ENCODE measurements at places on chromosomes 5 and 9. TPM values are rescaled to one million over a fixed set of nuclear protein-coding genes. Genes with fewer than 3 reads are reported as not detected.
A peak's percentile ranks its signal among the peaks of the same experiment; 100 is the strongest.

Gene MOB3B
- total RNA-seq = 22.7 TPM

- DNase-seq = no peak
- H3K36me3 ChIP-seq = no peaks in the 10 kb centered on the region
- no peak overlapping the region for H3K4me3 ChIP-seq
- H3K27ac ChIP-seq = no peak overlapping the region
- H3K27me3 ChIP-seq = no peaks in the 10 kb centered on the region
Observed at GRCh38 chr5:71969460-71969859, 137.8 kb upstream of the MAP1B start.

DNA sequence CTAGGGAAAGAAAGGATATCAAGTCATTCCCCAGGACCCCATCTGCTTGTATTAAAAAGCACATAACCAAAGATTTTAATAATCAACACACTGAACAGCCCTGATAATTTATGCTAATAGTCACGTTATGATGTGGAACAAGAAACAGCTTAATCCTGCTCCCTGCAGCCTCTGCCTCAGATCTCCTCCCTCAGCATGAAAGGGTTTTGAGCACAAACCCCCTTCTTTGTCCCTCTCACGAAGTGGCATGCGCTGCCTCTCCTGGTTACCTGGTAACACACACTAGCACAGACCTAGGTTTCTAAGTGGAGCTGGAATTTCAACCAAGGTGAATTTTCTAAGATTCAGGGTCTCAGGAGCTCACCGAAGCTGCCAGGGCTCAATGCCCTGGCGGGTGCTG lies 5.1 kb downstream of the IGFBPL1 start:
- H3K36me3 ChIP-seq = no peaks in the 10 kb centered on the region
- no peak overlapping the region for H3K4me3 ChIP-seq
- no peak overlapping the region for H3K27ac ChIP-seq
- DNase-seq = no peak
- peaks cover 23% of the 10 kb centered on the region for H3K27me3 ChIP-seq

Gene IER5L
- 8.7 TPM for total RNA-seq

DNA sequence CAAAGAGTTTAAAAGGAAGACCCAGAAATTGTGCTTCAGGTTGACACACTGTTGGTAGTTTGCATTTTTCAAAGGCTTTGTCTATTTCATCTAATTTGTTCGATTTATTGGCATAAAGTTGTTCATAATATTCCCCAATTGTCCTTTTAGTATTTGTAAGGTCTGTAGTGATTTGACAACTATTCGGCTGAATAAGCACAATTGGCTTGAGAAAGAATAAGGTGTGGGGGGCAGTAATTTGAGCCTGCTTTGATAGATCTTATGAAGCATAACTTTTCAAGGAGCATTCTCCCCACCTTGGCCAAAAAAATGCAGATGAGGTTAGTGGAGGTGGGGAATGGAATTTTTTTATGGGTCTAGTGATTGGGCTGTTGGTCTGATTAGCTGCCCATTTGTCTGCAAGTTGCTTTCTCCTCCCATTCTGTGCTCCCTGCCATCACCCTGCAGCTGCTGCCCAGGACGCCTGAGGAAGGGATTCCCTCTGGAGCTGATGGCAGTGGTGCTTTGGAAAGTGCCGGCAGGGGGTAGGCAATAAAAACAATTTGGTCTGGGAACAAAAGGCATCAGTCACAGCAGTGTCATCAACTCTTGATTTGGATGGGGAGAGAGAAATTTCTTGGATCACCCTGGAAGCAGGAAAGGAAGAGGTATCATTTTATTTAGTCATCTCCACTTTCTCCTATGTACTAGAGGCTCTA lies 26.6 kb downstream of the WNT8A start:
- no peak overlapping the region for H3K27ac ChIP-seq
- H3K36me3 ChIP-seq = no peaks in the 10 kb centered on the region
- H3K4me1 ChIP-seq = no peaks in the 10 kb centered on the region
- no peak for DNase-seq

Gene OTULINL
- total RNA-seq = 79.3 TPM

GRCh38 chr9:136089697-136090045 lies 5.4 kb downstream of the NACC2 start:
- H3K27me3 ChIP-seq = no peaks in the 10 kb centered on the region
- H3K4me1 ChIP-seq = peaks cover 92% of the 10 kb centered on the region
- H3K36me3 ChIP-seq = peaks cover 3% of the 10 kb centered on the region
- H3K27ac ChIP-seq = peak overlapping the region; percentile 1
- DNase-seq = no peak

Gene ARID3C
- not detected for total RNA-seq

Gene TMC1
- total RNA-seq = not detected

Gene C5orf63
- 7.5 TPM for total RNA-seq

Gene PCDHGA4
- 3.1 TPM for total RNA-seq

- DNase-seq = no peak
- no peaks in the 10 kb centered on the region for H3K4me1 ChIP-seq
- H3K36me3 ChIP-seq = no peaks in the 10 kb centered on the region
- H3K4me3 ChIP-seq = no peak overlapping the region
Observed at GRCh38 chr5:137282216-137282615, 216.9 kb downstream of the SPOCK1 start.

Gene STPG3
- 0.38 TPM for total RNA-seq

Gene FGD3
- 23.9 TPM for total RNA-seq

DNA sequence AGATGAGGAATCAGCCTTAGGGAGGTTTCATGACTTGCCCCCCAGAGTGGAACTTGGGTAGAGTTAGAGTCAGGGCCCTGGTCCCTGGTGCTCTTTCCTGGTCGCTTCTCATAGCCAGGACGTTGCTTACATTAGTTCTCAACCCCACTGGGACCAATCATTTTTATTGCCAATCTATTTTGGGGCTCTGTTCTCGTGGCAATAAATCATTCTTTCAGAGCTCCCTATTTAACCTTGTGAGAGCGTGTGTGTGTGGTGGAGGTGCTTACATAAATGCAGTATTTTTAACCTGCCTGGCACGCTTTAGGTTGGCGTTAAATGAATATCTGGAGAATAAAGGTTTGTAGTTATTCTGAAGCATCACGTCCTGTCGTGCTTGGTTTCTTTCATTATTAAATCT lies 4.1 kb downstream of the TRIO start:
- H3K27me3 ChIP-seq = no peaks in the 10 kb centered on the region
- peaks cover 56% of the 10 kb centered on the region for H3K4me1 ChIP-seq
- H3K4me3 ChIP-seq = no peak overlapping the region
- no peak for DNase-seq
- H3K27ac ChIP-seq = no peak overlapping the region

DNA sequence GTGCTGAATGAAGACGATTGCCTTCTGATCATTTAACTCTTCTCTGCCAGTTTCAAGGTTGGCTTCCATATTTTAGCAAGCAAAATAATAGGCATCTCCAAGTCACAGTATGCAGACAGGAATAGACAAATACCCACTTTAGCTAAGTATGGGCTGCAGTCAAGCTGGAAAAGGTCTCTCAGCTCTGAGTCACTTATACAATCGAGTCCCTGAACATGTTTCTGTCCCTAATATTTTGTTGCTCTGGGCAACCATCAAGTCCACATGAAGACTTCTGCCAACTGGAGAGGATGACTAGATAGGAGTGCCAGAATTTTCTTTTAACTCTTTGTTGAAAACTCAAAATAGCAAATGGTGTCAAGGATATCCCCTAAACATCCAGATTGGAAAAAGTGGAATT lies 575.3 kb downstream of the RAB3C start:
- no peak overlapping the region for H3K27ac ChIP-seq
- H3K4me1 ChIP-seq = no peaks in the 10 kb centered on the region
- H3K27me3 ChIP-seq = no peaks in the 10 kb centered on the region
- DNase-seq = no peak
- H3K36me3 ChIP-seq = no peaks in the 10 kb centered on the region

GRCh38 chr5:84618262-84618661 lies 233.6 kb upstream of the EDIL3 start:
- no peaks in the 10 kb centered on the region for H3K4me1 ChIP-seq
- H3K27me3 ChIP-seq = no peaks in the 10 kb centered on the region
- no peak for DNase-seq

DNA sequence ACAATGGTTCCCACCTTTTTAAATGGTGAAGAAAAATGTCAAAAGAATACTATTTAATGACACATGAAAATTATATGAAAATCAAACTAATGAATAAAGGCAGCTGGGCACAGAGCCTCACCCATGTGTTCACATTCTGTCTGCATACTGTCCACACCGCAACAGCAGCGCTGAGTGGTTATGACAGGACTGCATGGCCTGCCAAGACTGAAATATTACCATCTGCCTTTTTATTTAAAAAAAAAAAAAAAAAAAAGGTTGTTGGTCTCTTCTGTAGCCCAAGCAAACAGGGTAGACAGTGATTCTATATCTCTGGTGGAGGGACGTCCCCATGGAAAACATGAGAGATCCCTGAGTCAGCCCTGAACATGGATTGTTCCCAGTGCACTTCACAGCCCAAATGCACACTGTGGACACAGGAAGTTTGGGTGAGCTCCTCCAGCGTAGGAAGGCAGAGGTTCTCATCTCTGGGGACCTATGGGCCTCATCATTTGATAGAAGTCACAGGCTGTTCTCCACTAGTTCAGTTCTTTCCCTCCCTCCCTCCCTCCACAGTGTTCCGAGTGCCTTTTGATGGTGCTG lies 44.9 kb upstream of the SHC3 start:
- no peak overlapping the region for H3K27ac ChIP-seq
- H3K27me3 ChIP-seq = no peaks in the 10 kb centered on the region
- H3K4me1 ChIP-seq = no peaks in the 10 kb centered on the region
- no peak overlapping the region for H3K4me3 ChIP-seq
- H3K36me3 ChIP-seq = no peaks in the 10 kb centered on the region

DNA sequence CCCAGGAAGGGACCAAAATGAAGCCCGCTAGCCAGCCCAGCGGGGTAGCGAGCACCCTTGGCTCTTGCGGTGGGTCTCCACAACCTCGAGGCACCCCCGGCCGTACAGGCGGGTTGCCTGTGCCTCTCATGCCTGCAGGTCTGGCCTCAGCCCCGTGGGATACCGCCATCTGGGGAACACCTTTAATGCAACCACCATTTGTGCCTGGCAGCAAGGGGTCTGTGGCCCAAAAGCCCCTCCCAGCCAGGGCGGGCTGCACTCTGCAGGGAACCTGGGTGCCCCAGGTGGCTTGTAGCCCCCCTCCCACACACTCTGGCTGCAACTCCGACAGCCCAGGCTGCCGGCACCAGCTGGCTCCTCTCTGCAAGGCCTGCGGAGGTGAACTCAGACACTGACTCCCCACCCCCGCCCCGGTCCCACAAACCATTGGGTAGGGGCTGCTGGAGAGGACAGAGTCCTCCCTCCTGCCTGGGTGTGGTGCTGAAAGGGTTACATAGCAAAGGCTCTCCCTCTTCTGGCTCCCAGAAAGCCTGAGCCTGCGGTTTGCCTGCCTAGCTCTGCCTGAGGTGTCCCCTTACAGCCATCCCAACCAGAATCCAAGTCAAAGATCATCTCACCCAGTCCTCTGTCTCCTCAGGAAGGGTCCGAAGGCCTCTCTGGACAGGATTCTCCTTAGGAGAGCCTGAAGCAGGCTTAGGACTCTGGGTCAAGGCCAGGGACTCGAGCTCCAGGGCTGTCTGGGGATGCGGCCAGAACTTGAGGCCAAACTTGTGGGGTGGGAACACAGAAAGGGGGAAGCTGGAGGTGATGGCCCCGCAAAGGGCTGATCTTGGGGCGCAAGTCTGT lies 109.4 kb downstream of the PSD2 start:
- no peak for DNase-seq
- H3K27ac ChIP-seq = no peak overlapping the region
- no peaks in the 10 kb centered on the region for H3K36me3 ChIP-seq
- peak overlapping the region; percentile 48 for H3K4me3 ChIP-seq
- H3K4me1 ChIP-seq = peaks cover 20% of the 10 kb centered on the region

- no peak for DNase-seq
- H3K27ac ChIP-seq = no peak overlapping the region
- H3K4me1 ChIP-seq = peaks cover 46% of the 10 kb centered on the region
- H3K36me3 ChIP-seq = no peaks in the 10 kb centered on the region
Observed at GRCh38 chr5:131795228-131795627, 1.6 kb downstream of the FNIP1 start.

GRCh38 chr9:120080849-120081248 lies 499.1 kb downstream of the CDK5RAP2 start:
- no peaks in the 10 kb centered on the region for H3K27me3 ChIP-seq
- no peak overlapping the region for H3K27ac ChIP-seq
- no peak overlapping the region for H3K4me3 ChIP-seq
- H3K4me1 ChIP-seq = no peaks in the 10 kb centered on the region
- no peaks in the 10 kb centered on the region for H3K36me3 ChIP-seq
- no peak for DNase-seq

- H3K36me3 ChIP-seq = peaks cover 100% of the 10 kb centered on the region
- H3K4me1 ChIP-seq = peaks cover 5% of the 10 kb centered on the region
- no peak overlapping the region for H3K27ac ChIP-seq
- no peak for DNase-seq
- no peak overlapping the region for H3K4me3 ChIP-seq
- H3K27me3 ChIP-seq = no peaks in the 10 kb centered on the region
Observed at GRCh38 chr9:86340356-86341006, 13.7 kb downstream of the TUT7 start.

DNA sequence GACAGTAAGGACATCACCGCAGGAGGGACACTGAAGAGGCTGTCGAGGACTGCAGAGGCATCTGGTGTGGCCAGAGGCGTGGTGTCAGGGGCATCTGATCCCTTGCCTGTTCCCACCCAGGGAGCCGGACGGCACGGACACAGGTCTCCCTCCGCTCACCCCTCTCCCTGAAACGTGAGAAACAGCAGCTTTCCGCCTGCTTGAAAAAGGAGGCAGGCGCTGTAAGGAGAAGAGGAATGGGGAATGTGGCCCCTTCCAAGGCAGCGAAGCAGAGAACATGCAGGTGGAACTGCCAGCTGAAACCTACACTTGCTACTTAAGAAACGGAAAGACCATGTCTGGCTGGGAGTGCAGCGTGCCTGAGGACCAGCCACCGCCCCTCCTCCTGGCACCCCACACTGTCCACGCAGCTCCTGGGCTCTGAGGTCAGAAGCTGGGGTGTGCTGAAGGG lies 176.2 kb downstream of the GAPVD1 start:
- no peak overlapping the region for H3K4me3 ChIP-seq
- peaks cover 44% of the 10 kb centered on the region for H3K36me3 ChIP-seq
- no peaks in the 10 kb centered on the region for H3K4me1 ChIP-seq
- no peaks in the 10 kb centered on the region for H3K27me3 ChIP-seq
- DNase-seq = no peak

GRCh38 chr9:7456377-7456776 lies 343.2 kb downstream of the DMAC1 start:
- H3K4me3 ChIP-seq = no peak overlapping the region
- H3K27me3 ChIP-seq = no peaks in the 10 kb centered on the region
- no peaks in the 10 kb centered on the region for H3K4me1 ChIP-seq
- no peaks in the 10 kb centered on the region for H3K36me3 ChIP-seq
- no peak for DNase-seq

Gene ANKRD20A1
- 1.7 TPM for total RNA-seq

Gene FAM221B
- 0.32 TPM for total RNA-seq

GRCh38 chr9:128204858-128205257 lies 1.7 kb downstream of the DNM1 start:
- H3K36me3 ChIP-seq = no peaks in the 10 kb centered on the region
- H3K4me3 ChIP-seq = peak overlapping the region; percentile 68
- no peak for DNase-seq

Gene HINT1
- 136 TPM for total RNA-seq

GRCh38 chr5:127994087-127994660 lies 89.4 kb upstream of the SLC12A2 start:
- H3K36me3 ChIP-seq = no peaks in the 10 kb centered on the region
- no peak overlapping the region for H3K4me3 ChIP-seq
- no peaks in the 10 kb centered on the region for H3K4me1 ChIP-seq
- no peak for DNase-seq
